ENCODE measurements at places on chromosomes 2 and 18.

DNA sequence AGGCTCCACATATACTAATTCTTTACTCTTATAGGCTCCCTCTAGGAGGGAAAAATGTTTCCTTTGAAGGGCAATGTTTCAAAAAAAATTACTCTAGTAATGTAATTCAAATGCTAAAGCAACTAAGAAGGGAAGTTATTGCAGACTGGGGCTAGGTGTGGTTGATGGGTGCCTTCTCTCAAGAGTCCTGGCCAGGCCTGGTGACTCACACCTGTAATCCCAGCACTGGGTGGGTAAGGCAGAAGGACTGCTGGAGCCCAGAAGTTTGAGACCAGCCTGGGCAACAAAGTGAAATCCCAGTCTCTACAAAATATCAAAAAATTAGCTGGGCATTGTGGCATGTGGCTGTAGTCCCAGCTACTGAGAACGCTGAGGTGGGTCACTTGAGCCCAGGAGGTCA lies 31.2 kb upstream of the CDKL4 start:
- DNase-seq = no peak

DNA sequence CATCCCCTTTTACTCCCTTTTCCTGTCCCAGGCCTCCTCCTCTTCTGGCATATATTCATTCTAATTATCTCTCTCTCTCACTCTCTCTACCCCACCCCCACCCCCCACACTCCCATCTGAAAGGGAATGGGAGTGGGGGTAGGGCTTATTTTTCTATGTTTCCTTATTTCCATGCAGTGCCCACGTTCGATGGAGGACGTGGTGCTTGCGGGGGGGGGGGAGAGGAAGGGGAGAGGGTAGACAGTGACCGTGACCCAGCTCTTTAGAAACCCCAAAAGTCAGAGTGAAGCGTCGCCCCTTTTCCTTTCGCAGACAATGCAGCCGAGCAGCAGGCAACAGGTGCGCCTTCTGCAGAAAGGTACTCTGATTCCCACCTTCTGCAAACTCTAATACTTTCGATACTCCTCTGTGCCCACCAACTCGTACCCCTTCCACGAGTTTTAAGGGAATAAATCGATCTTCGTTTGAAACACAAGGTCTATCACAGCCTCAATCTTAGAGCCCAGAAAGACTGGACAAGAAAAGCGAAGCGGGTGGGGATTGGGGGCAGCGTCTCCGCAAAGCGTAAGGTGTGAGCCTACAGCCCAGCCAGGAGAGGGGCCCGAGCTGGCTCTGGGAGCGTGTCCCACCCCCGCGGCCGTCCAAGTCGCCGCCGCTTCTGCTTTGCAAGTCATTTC lies 891 bp upstream of the NR4A2 start:
- no peak for DNase-seq

DNA sequence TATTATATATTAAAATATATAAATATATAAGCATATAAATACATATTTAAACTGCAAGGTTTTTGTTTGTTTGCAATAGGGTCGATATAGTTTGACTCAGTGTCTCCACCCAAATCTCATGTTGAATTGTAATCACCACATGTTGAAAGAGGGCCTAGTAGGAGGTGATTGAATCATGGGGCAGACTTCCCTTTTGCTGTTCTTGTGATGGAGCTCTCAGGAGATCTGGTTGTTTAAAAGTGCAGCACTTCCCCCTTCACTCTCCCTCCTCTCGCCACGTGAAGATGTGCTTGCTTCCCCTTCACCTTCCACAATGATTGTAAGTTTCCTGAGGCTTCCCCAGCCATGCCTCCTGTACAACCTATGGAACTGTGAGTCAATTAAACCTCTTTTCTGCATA lies 2137.3 kb upstream of the CELF4 start:
- peak; percentile 11 for DNase-seq

GRCh38 chr2:222608081-222608480 lies 47.8 kb downstream of the FARSB start:
- no peak for DNase-seq

GRCh38 chr2:83369601-83370418 lies 1089.3 kb downstream of the SUCLG1 start:
- DNase-seq = no peak

GRCh38 chr18:24613896-24614640 lies 153.6 kb downstream of the HRH4 start:
- DNase-seq = peak; percentile 19

GRCh38 chr2:88077080-88077479 lies 9.5 kb downstream of the SMYD1 start:
- no peak for DNase-seq

DNA sequence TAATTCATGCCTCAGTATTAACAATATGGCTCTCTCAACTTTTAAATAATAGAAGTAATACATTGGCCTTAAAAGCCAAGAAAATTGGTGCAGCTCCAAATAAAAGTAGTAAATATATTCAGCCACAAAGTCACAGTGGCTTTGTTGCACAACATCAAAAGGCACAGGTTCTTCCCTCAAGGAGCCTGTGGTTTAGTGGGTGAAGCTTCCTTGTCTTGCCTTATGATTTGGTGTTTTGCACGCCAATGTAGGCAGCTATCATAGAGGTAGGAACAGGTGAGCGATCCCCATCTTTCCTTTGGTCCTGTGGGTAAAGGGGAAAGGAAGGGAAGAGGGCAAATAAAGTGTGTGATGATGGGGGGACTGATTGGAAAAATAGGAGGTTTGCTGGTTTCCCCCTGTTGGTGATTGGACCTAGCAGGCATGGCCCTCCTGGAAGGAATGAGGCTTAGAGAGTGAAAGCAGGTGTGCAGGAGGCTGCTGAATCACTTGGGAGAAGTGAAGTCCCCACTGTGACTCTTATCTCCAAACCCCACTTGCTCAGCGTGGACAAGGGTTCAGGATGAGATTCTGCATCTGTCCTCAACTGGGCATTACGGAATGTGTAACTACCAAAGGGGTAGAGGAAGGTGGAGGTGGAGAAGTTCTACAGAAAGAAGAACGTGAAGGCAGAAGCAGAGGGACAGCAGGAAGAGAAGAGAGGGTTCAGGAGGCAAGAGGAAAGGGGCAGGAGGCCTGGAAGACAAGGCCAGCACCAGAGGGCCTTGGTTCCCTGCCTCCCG lies 20.1 kb upstream of the TNP1 start:
- no peak for DNase-seq

- no peak for DNase-seq
These were observed 446.4 kb upstream of the RAB12 start for GRCh38 chr18:8162802-8163201.

GRCh38 chr2:233967164-233967563 lies 50.0 kb downstream of the TRPM8 start:
- no peak for DNase-seq

GRCh38 chr2:95275151-95275515 lies 884 bp downstream of the PROM2 start:
- DNase-seq = no peak

DNA sequence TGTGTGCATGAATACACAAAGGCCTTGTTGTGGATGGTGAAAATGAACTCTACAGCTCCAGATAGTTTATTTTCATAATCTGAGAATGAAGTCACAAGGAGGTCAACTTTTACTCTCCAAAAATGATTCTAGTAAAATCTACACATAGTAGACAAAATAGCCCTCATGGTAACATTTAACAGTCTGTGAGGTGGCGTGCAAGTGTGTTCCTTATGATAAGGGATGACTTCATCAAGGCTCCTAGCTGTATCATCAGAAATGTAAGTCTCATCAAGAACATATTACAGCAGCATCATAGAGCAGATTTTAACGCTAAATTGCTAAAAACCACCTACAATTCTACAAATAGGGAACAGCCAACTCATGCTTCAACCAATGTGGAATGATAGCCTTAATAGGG lies 72.3 kb upstream of the RIOK3 start:
- no peak for DNase-seq

DNA sequence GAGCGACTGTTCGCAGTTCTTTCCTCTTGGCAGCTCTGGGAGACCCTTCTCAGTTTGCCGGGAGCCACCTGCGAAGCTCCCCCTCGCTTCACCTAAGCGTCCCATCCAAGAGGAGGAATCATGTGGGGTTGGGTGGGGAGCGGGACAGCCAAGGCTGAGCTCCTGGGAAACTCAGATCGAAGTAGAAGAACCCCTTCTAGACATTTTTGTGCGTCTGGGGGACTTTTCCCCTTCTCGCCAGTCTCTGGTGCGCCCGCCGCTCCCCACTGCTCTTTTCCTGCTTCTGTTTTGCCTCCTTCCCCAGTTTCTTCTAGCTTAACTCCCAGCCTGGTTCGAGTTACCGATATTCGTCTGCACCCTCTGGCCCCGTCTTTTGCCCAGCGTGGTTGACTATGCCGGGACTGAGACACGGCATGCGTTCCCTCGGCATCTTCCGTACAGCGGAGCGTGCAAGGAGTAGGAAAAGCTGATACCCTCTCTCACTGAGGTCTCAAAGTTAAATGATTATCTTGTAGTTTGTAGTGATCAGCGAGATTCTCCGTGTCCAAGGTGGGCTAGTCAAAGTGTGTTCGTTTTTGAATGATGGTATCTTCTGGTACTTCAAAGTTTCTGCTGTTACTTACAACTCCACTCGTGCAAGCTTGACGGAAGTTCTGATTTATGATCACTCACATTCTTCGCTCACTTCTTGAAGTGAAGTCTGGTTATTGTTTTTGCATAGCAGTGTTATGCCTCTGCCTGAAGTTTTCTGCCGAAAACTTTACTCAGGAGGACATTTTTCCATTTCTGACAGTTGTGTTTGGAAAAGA lies 664 bp downstream of the CAMKMT start:
- peak; percentile 75 for DNase-seq

DNA sequence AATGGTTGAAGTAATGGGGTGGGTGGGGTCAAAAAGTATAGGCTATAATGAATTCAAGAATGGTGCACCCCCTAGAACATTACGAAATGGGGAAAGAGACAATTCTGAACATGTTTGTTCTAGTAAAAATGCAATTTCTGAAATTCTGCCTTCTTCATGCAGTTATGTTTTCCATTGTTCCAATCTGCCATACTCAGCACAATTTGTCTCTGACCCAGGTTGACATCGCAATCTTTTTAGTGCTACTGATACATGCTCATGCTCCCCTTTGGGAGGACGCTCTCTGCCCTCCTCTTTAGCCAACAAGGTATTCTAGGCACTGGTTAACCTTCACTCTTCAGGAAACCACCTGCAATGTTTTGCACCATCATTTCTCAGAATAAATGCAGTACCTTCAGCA lies 1303.9 kb upstream of the PIK3C3 start:
- DNase-seq = no peak

DNA sequence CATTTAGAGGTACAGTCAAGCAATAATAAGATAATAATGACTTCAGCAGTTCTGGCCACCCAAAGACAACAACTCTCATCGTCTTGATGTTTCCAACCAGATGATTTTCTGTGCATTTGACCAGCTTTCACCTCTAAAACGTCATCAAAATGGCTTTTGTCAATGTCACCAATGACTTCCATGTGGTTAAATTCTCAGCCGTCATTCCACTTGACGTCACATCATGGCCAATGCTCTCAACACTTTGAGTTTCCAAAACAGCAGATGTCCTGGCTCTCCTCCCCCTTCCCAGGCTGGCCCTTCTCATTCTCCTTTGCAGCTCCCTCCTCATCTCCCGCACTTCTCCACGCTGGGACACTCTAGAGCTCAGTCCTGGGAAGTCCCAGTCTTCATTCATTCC lies 258.3 kb downstream of the BCL2 start:
- no peak for DNase-seq

DNA sequence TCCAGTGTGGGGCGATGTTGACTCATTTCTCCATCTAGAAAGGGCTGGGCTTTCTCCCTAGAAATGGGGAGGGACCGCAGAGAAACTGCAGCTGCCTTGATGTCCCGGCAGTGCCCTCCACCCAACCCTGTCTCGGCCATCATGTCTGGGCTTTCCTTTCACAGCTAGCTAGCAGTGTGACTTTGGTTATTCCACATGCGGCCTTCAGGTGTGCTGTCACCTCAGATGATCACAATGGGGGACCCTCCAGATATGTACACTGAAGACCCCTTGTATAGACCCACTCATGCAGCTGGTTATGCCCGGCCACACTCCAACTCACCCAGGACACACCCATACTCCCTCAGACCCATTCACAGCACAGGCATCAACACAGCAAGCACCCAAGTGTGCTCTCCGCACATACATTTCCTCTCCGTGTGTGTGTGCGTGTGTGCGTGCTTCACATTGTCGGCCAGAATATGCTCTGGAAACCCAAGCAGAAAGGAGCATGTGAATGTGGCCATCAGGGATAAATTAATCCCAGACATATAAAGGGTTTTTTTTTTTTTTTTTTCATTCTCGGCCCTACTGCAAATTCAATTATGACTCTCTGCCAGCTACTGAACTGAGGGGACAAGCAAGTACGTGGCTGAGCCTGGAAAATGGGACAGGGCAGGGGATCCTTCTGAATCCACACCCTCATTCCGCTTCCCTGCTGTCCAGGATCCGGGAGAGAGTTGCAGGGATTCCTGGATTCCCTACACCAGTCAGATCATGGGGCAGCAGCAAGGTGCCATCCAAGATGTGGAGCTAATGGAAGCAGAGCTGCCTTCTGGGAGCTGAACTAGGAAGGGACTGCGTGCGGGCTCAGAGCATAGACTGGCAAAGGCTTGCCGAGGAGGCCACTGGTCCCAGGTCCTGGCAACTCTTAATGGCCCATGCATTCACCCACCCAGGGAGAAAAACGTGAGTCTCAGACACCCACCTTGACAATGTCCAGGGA lies 240.2 kb downstream of the DYSF start:
- no peak for DNase-seq

GRCh38 chr2:174121175-174121574 lies 127.2 kb downstream of the OLA1 start:
- no peak for DNase-seq

- DNase-seq = peak; percentile 57
These were observed 107.4 kb upstream of the KCTD1 start for GRCh38 chr18:26655525-26656430.

DNA sequence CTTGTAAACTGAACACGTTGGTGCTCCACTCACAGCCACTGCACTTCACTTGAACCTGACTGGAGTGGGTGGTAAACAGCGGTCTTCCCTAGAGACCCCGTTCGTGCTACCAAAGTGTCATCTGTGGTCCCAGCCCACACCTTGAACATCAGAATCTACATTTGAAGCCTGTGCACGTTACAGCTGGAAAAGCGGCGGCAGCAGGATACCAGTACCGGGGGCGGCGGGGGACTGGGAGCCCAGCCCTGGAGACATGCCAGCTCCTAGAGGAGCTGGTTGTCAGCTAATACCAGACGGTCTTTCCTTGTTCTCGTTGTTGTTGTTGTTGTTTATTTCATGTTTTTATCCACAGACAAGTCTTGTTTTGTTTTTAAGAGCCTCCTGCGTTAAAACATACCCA lies 156.7 kb downstream of the WDSUB1 start:
- no peak for DNase-seq

- peak; percentile 54 for DNase-seq
These were observed 1.5 kb downstream of the EPAS1 start for GRCh38 chr2:46298522-46299353.

GRCh38 chr2:21256006-21256405 lies 132.2 kb downstream of the TDRD15 start:
- DNase-seq = peak; percentile 78

- DNase-seq = no peak
These were observed 154.8 kb downstream of the RNF152 start for GRCh38 chr18:61738042-61738441.

- DNase-seq = no peak
These were observed 266.6 kb downstream of the ETAA1 start for GRCh38 chr2:67663776-67664175.
